ENCODE measurements at places on chromosomes 11 and 22.

- no peak for DNase-seq
These were observed 698 bp upstream of the ANAPC15 start for GRCh38 chr11:72112978-72113808.

GRCh38 chr11:121523581-121524232 lies 70.9 kb upstream of the SORL1-AS1 start:
- no peak for DNase-seq

- peak; percentile 79 for DNase-seq
These were observed 15.9 kb downstream of the CRELD2 start for GRCh38 chr22:49934160-49934890.

DNA sequence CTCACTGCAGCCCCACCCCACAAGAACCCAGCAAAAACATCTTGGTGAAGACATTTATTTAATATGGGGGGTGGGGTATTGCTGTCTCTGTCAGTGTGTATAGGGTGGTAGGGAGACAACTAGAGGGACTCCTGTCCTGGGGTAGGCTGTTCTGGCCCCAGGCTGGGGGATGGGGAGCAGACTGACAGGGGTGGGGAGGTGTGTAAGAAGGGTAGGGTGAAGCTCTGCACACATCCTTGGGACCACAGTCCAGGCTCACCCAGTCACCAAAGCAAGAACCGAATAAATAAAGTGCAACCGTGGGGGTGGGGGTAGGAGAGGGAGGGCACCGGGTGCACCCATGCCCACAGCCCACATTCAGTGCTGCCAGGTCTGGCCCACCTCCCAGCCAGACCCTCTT lies 7.8 kb upstream of the HPX start:
- no peak for DNase-seq

GRCh38 chr22:38196791-38197419 lies 4.9 kb upstream of the MAFF start:
- no peak for DNase-seq

DNA sequence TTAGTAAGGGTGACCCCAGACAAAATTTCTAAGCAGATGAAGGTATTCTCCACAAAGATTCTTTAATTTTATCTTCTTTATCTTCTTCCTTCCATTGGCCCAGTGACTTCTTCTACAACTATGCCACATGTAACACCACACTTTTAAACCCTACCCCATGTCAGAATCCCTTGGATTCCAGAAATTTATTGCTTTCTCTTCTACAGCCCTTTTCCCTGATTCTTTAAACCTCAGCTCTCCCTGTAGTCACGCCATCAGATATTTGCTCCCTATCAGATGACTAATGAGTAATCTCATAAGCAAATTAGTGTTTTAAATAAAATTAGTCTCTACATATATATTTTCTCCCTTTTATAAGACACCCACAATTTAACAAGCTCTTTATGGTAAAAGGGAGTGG lies 423.4 kb upstream of the CHORDC1 start:
- no peak for DNase-seq

- no peak for DNase-seq
These were observed 597.1 kb upstream of the B3GAT1 start for GRCh38 chr11:135009125-135009524.

DNA sequence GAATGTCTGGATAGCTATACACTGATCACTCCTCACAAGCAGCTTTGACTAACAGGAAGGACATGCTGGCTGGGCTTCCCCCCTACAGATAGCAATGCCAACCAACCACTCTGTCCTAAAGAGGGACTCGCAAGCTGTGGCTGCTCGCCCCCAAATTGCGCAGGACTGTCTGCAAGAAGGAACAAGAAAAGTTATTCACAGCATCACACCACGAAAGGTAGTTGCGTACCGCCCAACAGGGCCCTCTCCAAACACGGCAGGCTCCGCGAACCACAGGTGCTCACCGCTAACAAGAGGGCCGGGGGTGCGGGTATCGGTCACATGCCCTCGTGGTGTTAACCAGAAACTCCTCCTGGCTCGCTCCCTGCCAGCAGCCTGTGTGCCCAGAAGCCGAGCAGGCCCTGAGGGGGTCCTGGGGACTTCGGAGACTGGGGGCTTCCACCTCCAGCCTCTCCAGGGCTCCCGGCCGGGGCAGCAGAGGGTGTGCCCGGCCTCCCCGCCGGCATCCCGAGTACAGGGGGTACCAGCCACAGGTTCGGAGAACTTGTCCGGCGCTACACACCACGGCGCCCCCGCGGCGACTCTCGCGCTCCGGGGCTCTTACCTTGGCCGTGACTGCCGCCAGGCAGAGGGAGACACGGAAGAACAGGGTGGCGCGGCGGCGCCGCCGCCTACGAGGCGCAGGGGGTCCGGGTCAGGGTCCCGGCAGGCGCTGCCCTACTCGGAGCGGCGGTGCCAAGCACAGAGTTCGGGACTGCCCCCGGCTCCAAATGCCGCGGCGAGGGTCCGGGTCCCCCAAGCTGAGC lies 682 bp downstream of the LARGE1 start:
- peak; percentile 19 for DNase-seq

DNA sequence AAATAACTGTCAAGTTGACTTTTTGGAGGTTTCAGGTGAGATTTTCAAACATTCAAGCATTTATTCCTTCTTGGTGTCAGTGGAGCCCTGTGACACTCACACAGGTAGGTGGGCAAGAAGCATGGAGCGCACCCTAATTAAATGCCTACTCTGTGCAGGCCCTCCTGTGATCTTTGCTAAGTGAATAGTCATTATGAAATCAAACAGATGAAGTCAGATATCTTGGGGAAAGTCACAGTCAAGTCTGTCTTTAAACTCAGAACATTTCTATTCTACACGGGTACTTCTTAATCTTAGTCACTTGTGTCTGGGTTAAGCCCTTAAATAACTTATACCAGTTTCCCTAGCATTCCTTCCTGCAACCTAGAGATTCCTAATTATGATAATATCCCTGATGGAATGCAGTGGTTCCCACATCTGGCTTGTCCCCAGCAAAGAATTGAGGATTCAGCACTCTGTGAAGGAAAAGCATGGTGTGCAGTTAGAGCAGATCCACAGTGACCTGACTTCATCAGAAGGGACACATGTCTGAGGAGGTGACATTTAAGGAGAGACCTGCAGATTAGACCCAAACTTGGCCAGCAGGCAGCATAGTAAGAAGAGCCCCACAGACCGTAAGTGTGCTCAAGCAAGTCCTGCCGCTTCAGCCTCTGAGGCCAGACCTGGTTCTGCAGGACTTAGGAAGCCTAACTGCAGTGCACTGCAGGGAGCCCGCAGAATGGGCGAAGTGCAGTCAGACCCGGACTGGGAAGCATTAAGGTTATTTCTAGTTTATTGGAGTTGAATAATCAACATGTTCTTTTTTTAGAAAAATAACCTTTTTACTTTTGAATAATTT lies 85.3 kb upstream of the GAL start:
- no peak for DNase-seq

- DNase-seq, result no peak
These were observed 47.1 kb downstream of the LARGE1 start for GRCh38 chr22:33873186-33873585.

DNA sequence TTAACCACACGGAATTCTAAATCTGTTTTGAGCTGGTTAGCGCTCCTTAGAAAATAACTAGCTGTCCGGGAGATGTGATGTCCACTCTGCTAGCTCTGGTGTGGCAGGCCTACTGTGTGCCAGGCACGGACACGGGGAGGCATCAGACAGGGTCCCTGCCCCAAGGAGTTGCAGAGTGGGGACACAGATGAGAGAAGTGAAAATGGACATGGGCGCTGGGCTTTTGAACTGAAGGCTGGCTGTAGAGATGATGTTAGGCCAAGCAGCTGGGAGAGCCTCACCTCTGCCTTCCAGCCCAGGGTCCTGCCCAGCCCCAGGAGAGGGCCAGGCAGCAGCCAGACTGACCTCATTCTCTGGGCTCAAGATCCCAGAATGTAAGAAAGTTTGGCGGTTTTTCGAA lies 368.6 kb downstream of the CTTN start:
- DNase-seq, result no peak

DNA sequence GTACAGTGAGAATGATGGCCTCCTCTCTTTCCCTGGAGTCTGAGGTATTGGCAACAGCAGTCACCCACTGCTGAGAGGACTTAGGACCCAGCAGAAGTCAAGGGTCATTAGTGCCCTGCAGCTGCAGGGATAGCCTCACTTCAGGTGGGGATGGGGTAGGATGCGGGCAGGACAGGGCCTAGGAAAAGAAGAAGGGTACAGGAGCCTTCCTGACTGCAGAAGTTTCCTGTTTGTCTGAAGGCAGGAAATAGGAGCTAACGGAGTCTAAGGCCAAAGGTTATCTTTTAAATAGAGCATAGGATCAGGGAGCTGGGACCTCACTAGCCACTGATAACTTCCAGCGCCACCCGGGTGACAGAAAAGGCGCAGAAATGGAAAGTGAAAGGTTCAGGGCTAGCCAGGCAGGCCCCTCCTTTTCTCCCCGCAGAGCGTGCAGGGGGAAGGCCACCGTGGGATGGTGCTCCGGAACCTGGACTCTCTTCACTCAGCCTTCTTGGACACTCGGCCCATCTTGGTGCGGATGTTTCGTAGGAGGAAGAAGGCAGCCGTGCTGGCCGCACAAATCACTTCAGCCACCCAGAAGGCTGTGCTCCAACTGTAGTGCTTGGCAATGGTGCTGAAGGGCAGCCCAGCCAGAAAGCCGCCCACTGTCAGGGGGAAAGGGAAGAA lies 6.0 kb downstream of the TRAPPC4 start:
- no peak for DNase-seq
